B cell (primary cell): ENCODE measurements at places on chromosomes 5 and 9.

DNA sequence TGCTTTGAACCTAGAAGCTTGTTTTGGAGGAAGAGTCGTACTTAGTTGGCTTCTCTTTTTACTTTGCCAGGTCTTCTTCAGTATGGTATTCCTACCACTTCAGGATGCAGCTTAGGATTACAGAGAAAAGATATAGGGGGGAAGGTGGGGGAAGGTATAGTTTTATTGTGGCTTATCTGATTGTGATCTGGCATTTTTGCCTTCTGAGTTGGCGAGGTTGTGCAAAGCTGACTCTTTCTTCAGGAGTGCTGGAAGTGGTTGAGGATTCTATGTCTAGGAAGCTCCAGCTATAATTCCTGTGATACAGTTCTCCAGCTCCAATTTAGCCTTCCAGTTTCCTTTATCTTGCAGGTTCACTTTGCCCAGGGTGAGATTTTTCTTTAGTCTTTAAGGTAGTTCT lies 7.0 kb downstream of the CDC42SE2 start:
- H3K4me1 ChIP-seq, result peaks cover 87% of the 10 kb centered on the region
- no peaks in the 10 kb centered on the region for H3K27me3 ChIP-seq
- H3K4me3 ChIP-seq, result no peak overlapping the region

DNA sequence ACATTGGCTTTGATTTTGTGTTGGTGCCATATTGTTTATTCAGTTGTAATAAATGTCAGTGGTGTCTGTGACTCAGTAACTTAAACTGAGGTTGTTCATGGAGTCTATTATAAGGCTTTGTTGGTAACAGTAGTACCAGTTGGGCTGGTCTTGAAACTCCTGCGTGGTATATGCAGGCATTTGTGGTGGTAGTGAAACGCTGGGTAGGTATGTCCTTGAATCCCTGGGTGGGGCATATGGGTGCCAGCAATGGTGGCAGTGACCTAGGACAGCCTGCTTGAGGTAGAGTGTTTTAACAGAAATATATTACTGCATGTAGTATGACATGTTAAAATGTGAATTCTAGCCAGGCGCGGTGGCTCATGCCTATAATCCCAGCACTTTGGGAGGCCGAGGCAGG lies 1058.5 kb upstream of the SEMA6A start:
- no peaks in the 10 kb centered on the region for H3K36me3 ChIP-seq
- H3K4me3 ChIP-seq, result no peak overlapping the region
- H3K27me3 ChIP-seq, result no peaks in the 10 kb centered on the region

DNA sequence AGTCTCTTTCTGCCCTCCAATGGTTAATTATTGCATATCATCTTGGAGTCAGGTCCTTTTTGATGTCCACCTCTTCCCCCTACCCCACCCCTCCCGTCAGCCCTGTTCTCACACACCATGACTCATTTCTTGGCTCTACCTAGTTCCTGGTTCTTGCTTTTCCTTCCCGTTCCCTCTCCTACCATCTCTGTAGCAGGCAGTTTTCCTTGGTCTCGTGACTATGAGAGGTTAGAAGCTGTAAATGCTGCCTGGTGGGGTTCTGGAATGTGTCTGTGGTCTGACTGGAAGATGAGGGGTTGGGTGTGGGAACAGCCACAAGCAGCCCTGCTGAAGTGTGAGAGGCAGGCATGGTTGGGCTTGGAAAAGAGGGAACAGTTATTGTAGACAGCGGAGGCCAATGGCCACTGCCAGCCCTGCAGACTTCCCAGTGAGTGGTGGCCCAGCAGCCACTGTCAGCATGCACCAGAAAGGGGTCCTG lies 18.2 kb downstream of the SLC22A5 start:
- H3K4me3 ChIP-seq, result no peak overlapping the region
- H3K27ac ChIP-seq, result no peak overlapping the region
- no peaks in the 10 kb centered on the region for H3K36me3 ChIP-seq
- H3K27me3 ChIP-seq, result no peaks in the 10 kb centered on the region

DNA sequence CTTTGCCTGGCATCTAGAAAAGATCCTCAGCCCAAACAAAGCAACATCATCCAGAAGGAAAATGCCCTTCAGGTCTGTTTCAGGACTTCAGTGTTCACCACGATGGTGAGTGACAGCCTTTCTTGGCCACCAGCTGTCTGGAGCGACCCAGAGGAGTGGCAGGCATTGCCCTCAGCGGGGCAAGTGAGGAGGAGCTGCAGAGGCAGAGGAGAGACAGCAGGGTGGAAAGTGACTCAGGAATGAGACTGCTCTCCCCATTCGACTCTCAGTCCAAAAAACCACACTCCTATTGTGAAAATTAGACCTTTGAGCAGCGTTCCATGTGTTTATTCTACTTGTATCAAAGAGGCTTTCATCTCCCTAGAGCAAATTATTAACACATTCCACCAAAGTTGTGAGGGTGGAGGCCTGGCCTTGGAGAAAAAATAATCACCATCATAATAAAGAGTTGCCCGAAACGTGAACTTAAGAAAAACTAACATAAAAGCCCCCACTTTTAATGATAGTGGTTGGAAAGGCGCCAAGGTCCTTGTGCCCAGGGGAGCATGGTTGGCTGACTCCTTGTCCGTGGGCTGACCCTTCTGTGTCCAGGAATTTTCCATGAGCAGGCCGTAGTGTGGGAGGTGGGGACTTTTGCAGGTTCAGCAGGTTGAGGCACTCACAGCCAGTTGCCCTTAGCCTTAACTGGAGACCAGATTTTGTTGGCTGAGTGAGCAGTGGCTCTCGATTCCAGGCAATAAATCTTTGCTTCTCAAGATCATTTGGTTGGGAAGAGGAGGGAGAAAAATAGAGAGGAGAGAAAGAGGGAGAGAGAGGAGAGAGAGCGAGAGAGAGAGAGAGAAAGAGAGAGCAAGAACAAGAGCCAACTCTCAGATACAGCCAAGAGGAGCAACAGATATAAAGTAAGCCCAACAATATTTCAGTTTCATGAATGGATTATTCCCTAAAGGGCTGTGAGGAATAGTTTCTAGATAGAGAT lies 125.9 kb upstream of the ANKRD55 start:
- H3K4me1 ChIP-seq, result peaks cover 11% of the 10 kb centered on the region
- H3K4me3 ChIP-seq, result no peak overlapping the region
- H3K27me3 ChIP-seq, result no peaks in the 10 kb centered on the region
- no peak overlapping the region for H3K27ac ChIP-seq

DNA sequence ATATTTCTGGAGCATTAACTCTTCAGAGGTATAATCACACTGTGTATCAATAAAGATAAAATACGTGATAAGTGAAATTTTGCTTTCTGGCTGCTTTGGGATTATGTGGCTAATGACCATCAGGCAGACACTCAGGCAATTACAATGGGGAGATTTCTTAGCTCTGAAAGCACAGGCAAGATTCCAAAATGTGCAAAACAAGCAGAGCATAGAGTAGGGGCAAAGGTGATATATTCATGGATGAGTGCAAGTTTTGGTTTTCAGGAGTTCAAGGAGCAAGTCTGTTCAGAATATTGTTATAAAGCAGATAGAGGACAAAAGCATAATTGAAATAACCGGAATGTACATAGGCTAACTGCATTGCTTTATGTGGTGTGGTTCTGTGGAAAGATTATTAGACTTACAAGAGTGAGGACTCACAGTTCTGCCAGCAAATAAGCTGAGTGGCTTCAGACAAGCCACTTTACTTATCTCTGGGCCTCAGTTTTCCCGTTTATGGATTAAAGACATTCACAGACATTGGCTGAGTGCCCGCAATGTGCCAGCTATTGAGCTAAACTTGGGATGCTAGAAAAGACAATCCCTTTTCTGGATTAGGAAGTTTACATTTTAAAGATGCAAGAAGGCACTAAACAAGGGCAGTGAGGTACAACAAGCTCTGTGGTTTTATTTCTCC lies 945.6 kb upstream of the ARRDC3 start:
- no peak for DNase-seq
- H3K4me3 ChIP-seq, result no peak overlapping the region
- H3K4me1 ChIP-seq, result no peaks in the 10 kb centered on the region
- no peaks in the 10 kb centered on the region for H3K36me3 ChIP-seq
- H3K27me3 ChIP-seq, result no peaks in the 10 kb centered on the region
- no peak overlapping the region for H3K27ac ChIP-seq

DNA sequence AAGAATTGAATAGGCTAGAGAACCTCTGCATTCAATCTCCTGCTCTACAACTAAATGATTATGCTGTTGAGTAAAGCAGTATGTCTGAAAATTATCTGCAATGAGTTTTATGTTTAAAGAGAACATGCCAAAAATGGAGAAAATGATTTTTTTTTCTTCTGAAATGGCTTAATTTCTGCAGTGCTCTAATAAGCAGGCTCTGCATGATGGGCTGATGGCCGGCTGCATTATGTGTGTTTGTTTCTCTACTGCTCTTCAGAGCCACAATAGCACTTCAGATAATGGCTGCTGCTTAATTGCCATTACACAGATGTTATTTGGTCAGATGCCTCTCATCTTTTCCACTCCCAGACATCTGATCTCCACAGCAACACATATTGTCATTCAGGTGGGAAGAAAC lies 286.4 kb upstream of the DMAC1 start:
- H3K27ac ChIP-seq, result no peak overlapping the region
- no peaks in the 10 kb centered on the region for H3K27me3 ChIP-seq
- no peaks in the 10 kb centered on the region for H3K36me3 ChIP-seq
- H3K4me1 ChIP-seq, result no peaks in the 10 kb centered on the region

- no peaks in the 10 kb centered on the region for H3K36me3 ChIP-seq
- no peaks in the 10 kb centered on the region for H3K27me3 ChIP-seq
- H3K4me1 ChIP-seq, result no peaks in the 10 kb centered on the region
- DNase-seq, result no peak
- H3K27ac ChIP-seq, result no peak overlapping the region
- H3K4me3 ChIP-seq, result no peak overlapping the region
Observed at GRCh38 chr9:109745335-109746283, 34.4 kb upstream of the PALM2AKAP2 start.

GRCh38 chr5:170522211-170523141 lies 18.7 kb downstream of the KCNIP1 start:
- H3K36me3 ChIP-seq, result no peaks in the 10 kb centered on the region
- no peak overlapping the region for H3K27ac ChIP-seq
- no peak for DNase-seq
- no peak overlapping the region for H3K4me3 ChIP-seq
- no peaks in the 10 kb centered on the region for H3K27me3 ChIP-seq

DNA sequence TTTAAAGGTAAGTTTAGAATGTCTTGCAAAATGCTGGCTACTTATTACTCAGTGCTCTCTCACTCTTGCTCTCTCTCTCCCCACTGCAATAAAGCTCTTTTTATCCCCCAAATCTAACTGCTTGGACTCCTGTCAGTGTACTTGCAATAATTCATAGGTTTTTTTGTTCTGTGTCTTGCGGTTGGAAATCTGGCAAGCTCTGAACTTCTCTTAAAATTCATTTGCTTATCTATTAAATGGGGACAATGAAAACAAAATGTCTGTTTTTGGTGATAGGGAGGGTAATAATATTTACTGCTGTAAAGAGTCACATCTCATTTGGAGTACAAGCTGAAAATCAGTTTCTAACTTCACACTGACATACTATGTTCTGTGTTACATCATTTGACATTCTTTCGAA lies 18.7 kb upstream of the OR13D1 start:
- DNase-seq, result no peak
- H3K4me1 ChIP-seq, result no peaks in the 10 kb centered on the region
- H3K36me3 ChIP-seq, result no peaks in the 10 kb centered on the region
- no peak overlapping the region for H3K27ac ChIP-seq
- H3K4me3 ChIP-seq, result no peak overlapping the region

DNA sequence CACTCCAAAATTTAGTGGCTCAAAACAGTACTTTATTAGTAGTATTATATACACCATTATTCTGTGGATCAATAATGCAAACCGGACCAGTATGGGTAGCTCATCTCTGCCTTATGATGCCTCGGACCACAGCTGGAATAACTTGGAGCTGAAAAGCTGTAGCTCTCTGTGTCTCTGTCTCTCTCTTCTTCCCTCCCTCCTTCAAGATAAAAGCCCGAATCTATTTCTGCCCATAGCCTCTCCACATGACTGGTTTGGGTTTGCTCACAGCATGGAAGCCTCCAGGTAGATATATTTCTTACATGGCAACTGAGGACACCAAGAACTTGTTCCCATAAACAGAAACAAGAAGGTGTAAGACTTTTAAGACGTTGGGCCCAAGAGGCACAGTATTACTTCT lies 147.5 kb upstream of the TBCA start:
- no peaks in the 10 kb centered on the region for H3K36me3 ChIP-seq
- H3K27me3 ChIP-seq, result peaks cover 4% of the 10 kb centered on the region
- no peak overlapping the region for H3K4me3 ChIP-seq
- no peak for DNase-seq
- no peak overlapping the region for H3K27ac ChIP-seq

DNA sequence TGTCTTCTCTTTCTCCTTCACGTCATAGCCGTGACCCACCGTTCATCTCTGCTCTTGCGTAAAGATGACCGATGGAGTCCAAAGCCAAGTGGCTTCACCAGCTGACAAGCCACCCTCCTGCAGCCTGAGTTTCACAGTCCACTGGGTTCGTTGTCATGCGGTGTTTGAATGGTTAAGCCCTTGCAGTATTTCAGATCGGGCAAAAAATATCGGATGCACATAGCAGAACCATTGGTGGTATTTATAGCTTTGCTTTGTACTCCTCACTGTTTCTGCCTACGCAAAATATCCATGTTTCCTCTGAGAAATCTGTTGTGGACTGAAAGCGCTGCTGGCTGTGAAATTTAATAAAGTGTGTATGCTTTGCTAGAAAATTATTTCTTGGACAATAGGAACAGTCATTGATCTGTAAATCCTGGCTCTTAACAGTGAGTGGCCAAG lies 34.5 kb upstream of the NCS1 start:
- H3K4me3 ChIP-seq, result no peak overlapping the region
- peaks cover 2% of the 10 kb centered on the region for H3K4me1 ChIP-seq
- DNase-seq, result no peak
- H3K27me3 ChIP-seq, result no peaks in the 10 kb centered on the region
- no peak overlapping the region for H3K27ac ChIP-seq
- peaks cover 12% of the 10 kb centered on the region for H3K36me3 ChIP-seq

DNA sequence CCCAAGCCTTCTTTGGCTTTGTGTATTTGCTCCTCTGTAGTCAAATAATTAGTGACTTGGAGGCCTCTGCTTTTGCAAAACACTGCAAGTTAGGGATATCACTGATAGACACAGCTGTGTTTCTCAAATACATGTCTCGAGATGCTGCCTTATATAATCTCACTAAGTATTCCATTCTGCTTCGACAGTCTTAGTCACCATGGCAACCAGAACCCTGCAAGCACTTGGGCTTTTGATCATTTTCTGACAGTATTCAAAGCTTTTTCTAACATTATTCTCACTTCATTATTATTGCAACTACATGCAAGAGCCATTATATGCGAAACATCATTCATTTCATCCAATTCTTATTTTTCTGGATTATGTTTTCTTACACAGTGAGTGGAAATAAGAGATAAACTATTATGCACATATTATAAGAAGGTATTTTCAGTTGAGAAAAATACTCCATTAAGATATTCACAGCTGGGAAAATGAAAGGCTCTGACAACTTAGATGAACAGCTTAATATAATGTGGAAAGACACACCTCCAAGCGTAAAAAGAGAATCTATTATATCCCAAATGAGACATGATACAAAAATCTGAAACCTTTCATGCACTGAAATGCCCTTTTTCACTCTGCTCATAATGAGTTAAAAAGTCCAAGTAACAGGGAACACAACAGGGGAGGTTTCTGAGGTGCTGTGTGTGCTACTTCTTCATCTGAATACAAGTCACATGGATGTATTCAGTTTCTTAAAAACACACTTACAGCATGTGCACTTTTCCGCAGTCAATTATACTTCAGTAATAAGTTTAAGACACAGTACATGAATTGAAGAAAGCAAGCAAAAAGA lies 93.9 kb downstream of the SCAI start:
- H3K27ac ChIP-seq, result no peak overlapping the region
- no peaks in the 10 kb centered on the region for H3K27me3 ChIP-seq
- no peaks in the 10 kb centered on the region for H3K4me1 ChIP-seq
- H3K36me3 ChIP-seq, result peaks cover 1% of the 10 kb centered on the region
- H3K4me3 ChIP-seq, result no peak overlapping the region
